Right cardiac atrium (tissue), 5 donors: ENCODE measurements at places on chromosomes 11 and 22.

GRCh38 chr11:45024316-45024715 is 73.6 kb upstream of the TP53I11 start:
- DNase-seq: no peak

- no peak for DNase-seq
Measured at GRCh38 chr22:48096411-48096810, 1334.0 kb downstream of the TBC1D22A start.

GRCh38 chr11:106920899-106921509 is 97.3 kb downstream of the GUCY1A2 start:
- DNase-seq: no peak

- DNase-seq: peak; percentile 38
Measured at GRCh38 chr22:38067761-38068360, 10.7 kb downstream of the PICK1 start.

GRCh38 chr11:95282291-95282751 is 51.3 kb upstream of the SESN3 start:
- DNase-seq: no peak
